ENCODE measurements at places on chromosomes 7 and 10.

GRCh38 chr7:117944886-117945285 is 71.6 kb upstream of the CTTNBP2 start:
- DNase-seq, result no peak

DNA sequence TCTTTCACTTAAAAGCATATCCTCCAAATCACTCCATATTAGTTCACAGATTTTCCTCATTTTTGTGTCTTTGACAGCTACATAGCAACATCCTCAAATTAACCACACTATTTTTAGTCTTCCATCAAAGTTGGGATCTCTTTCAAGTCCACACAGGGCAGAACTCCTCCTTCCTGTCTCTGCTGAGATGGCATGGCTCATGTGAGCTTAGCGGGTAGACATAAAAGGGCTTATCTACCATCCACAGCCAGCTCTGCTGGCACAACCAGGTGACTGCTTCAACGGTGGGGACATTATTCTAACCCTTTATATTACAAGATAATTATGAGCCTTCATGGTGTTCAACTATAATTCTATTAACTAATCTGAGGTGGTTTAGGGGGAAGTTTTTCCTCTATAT is 35.5 kb downstream of the ICA1 start:
- DNase-seq, result no peak

GRCh38 chr7:38506004-38506403 is 125.2 kb downstream of the AMPH start:
- no peak for DNase-seq

- DNase-seq, result peak; percentile 52
These were observed 273.3 kb upstream of the LRGUK start for GRCh38 chr7:133853706-133854276.

DNA sequence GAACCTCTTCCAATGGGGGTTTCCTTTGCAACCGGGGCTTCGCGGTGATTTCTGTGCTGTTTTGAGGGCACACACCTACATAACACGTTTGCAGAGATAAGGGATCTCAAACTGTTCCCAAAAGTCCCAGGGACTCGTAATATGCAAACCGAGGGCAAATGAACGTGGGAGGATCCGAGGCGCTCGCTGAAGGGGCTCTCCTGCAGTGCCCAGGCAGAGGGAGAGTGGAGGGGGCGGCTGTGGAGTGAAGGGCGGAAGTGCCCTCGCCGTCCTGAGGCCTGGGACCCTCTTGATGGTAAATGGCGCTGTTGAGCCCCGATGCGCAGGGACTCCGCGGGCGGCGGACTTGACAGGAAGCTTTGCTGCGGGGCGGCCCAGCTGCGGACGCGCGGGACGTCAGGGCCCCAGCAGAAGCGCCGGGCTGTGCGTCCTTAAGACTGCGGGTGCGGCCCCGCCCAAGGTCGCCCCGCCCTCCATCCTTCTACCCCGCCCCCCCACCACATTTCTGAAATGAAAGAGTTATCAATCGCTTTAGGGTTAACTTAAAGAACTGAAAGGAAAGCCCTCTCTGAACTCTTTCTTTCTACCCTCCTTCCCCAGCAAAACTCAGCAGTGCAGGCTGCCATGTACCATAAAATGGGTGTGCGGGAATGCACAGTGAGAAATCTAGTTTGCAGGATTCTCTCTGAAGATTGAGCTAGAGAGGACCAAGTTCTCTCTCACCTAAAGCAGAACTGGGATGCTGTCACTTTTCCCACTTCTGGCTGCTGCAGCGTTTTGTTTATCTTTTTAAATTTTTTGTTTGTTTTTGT is 151.8 kb upstream of the YAE1 start:
- DNase-seq, result no peak

GRCh38 chr7:73974101-73974947 is 53.6 kb upstream of the ELN start:
- DNase-seq, result no peak

GRCh38 chr10:44393051-44393630 is 8.2 kb upstream of the CXCL12 start:
- no peak for DNase-seq

DNA sequence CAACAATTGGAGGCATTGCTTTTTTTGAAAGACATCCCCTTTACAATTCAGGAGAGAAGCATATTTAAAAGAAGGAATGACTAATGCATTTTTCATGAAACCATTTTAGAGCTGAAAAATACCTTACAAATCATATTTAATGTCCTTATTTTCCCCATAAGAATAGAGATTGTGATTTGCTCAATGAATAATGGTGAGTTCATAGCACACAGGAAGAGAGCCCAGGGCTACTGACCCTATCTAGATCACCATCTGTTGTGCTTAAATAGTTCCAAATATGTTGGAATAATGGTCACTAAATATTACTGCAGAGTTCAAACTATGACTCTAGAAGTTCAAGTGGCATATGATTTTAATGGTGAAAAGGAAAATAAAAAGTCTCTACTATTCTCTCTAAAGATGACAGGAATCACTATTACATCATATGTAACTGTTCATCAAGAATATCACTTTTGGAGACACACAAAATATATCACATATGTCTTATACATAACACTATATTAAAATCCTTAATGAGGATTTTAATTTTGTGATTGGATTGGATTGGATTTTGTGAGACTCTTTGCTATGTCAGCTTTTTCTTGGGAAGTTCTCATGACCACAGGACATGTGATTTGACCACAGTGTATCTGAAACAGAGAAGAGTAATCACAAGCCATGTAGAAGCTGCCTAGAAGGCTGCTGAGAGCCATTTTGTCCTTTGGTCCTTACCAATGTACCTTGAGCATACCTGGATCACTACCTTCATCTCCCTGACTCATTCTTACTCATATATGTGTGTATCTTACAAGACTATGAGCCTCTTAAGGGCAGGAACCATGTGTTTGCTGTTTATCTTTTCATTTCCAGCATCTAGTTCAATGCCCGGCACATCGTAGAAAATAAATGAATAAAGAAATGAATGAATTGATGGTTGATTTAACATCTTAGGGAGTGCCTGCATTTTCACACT is 26.4 kb downstream of the SLC16A9 start:
- DNase-seq, result no peak

DNA sequence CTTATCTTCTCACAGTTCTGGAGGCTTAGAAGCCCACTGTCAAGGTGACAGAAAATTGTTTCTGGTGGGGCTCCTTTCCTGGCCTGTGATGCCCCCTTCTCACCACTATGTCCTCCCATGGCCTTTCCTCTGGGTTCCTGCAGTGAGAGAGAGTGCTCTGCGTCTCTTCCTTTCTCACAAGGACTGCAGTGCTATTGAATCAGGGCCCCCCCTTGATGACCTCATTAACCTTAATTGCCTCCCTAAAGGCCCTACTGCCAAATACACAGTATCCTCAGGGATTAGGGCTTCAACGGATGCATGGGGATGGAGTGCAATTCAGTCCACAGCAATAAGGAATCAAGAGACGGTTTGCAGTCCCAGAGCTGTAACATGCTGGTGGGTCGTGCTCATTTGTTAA is 82.0 kb upstream of the GRB10 start:
- DNase-seq, result no peak

DNA sequence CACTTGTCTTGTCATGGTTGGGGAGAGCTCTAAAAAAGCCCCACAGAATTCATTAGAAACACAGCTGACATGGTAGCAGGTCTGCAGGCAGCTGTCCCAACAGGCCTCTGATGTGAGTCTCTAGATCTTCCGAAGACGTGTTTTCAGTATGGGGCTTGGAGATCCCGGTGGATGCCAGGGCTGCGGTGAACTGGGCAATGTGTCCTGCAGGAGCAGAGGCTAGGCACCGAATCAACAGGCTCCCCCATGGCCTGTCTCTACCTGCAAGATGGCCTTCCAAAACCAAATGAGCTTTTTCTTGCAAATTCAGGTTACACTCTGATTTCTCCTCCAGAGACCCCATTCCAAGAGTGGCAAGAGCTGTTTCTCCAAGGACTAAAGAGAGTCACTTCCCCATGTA is 2.9 kb downstream of the CPXM2 start:
- DNase-seq, result no peak

DNA sequence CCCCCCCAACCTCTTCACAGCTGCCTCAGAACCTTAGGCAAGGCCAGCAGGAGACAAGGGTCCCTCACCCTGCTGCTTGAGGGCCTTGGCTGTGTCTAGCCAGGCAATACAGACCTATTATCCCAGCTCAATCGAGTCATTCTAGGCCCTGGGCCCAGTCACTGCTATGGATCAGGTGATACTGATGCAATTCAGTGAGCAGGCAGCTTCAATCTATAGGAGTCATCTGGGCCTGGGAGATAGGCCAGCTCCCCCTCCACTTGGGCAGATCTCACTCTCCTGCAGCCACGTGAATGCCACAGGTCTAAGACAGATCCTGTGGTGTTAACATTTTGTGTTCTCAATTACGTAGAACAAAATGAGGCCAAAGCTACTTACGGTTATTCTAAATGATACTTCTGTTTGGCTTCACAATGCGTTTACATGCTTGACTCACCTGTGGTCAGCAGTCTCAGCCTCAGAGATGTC is 68.0 kb upstream of the LRRC4 start:
- DNase-seq, result no peak

- no peak for DNase-seq
These were observed 134.3 kb downstream of the GRK5 start for GRCh38 chr10:119341459-119342301.

- DNase-seq, result peak; percentile 42
These were observed 97.7 kb downstream of the NRCAM start for GRCh38 chr7:108358553-108358952.

GRCh38 chr7:16822029-16822428 is 17.2 kb upstream of the AGR2 start:
- no peak for DNase-seq

GRCh38 chr7:150514748-150515222 is at the start of gene GIMAP7:
Gene GIMAP7, plus strand, starts transcription at chr7:150514872. Its CDS starts 5,103 bp downstream, at chr7:150519975.
- DNase-seq, result no peak

DNA sequence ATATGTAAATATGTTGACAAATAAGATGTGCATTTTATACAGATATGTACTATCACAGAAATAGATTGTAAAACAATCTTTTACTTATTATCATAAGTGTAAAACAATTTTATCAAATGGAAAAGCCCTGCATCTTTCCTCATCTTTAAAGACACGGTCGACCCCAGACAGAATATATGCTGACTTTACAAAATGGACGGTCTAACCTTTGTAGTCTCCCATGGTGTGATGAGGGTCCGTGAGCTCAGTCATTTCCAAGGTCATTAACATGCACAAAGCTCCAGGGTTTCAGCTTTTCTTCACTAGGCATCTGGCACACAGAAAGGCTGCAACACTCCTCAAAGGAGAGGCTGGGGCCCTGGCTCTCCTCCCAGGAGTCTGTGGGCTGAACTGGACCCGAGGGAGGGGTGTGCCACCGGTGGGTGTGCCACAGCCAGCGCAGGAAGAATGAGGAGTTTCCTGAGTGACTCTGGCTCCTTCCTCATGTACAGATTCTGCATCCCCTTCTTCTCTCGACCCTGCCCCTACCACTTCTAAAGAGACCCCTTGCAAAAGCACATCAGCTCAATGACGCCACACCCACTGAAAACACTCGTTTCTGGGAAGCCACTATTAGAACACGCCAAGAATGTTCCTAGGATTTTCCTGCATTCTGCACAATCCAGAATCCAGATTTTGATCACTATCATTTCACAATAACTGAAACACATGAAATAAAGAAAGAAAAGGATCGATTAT is 26.2 kb upstream of the ABLIM1 start:
- no peak for DNase-seq

- DNase-seq, result no peak
These were observed 96.8 kb downstream of the PPP1R3C start for GRCh38 chr10:91536111-91536510.

DNA sequence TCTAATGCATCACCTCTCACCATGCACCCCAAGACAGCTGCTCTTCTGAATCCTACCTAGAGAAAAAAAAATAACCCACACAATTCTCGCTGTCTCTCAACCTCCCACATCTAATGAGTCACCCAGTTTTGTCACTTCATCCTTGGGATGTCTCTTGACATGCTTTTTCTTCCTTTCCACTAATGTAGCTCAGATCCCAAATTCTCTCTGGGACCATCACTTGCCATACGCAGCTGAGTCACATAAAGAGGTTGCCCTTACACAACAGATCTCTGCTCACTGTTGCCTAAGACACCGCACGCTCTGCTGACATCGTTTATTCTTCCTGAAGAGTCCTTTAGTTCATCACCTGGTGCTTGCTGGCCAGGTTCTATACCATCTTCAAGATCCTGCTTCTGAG is 606.0 kb upstream of the GALNT17 start:
- no peak for DNase-seq

DNA sequence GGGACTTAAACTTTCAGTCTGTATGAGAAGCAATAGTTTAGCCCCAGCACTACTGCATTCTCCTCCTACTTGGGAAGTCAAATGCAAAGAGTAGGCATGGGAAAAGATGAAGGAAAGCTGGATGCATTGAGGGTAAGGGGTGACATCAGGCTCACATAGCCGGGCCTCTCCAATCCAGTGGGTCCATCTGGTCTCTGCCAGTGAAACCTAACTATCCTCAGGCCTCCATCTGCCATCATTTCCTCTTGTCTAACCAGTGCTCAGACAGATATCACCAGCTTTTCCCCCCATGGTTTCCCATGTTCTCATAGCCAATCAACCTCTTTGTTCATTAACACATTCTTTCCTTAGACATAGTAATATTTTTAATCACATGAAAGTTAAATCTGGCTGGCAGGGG is 118.3 kb downstream of the DGKI start:
- DNase-seq, result no peak

DNA sequence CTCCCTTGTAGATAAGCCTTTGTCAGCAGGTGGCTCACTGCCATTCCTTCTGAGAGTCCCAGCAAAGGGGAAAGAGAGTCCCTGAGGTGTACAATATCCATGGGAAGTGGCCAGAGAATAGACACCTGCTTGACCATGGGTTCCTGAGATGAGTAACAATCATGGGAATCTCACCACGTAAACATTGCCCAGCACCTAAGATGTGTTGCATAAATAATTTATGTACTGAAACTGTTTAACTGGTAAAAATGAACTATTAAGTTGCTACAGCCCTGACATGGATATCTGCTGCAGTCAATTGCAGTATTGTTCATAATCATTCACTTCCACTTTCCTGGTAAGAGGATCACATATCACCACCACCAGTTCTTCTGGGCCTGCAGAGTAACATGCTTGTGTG is 123.8 kb upstream of the INHBA start:
- DNase-seq, result no peak

DNA sequence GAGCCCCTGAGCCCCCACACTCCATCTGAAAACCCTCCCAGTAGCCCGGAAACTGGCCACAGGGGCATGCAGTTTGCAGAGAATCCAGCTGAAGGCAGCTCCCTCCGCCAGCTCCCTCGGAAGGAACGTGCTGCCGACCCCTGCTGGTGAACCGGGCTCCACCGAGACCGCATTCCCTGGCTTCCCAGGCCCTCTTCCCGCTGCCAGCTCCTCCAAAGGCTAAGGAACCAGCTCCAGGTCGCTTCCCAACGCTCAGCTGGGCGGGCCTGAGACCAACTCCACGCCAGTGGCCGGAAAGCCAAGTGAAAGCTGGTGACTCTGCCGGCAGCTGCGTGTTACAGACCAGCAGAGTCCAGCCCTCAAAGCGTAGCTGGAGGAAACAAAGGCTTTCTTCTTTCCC is 35.8 kb downstream of the GPER1 start:
- no peak for DNase-seq
